ENCODE measurements at places on chromosomes 11 and 22. TPM values are rescaled to one million over a fixed set of nuclear protein-coding genes. Genes with fewer than 3 reads are reported as not detected.

- H3K27ac ChIP-seq, result no peak overlapping the region
- no peaks in the 10 kb centered on the region for H3K4me1 ChIP-seq
- H3K27me3 ChIP-seq, result no peaks in the 10 kb centered on the region
- H3K36me3 ChIP-seq, result no peaks in the 10 kb centered on the region
Measured at GRCh38 chr11:123233280-123233974, 38.4 kb upstream of the CLMP start.

GRCh38 chr22:17772249-17772957, 1.9 kb downstream of the BID start:
- H3K36me3 ChIP-seq, result peaks cover 23% of the 10 kb centered on the region
- no peak overlapping the region for H3K4me3 ChIP-seq
- H3K4me1 ChIP-seq, result peaks cover 59% of the 10 kb centered on the region

DNA sequence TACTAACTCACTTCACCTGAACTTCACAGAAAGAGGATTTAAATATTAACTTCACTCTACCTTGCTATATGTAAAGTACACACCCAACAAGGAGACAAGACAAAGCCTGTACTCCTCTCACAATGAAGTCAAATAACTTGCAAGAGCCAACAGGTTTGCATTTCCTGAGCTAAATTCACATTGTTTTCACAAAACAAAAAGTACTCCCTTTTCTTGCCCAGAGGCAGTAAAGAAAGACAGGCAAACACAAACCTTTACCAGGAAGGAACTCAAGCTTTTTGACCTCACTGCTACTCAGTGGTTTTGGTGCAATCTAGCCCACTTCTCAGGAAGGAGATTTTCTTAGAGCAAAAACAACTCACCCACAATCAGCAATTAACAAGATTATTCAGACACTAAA, 15.7 kb downstream of the USP28 start:
- H3K4me3 ChIP-seq, result no peak overlapping the region
- peaks cover under 1% of the 10 kb centered on the region for H3K36me3 ChIP-seq
- H3K27me3 ChIP-seq, result no peaks in the 10 kb centered on the region
- H3K27ac ChIP-seq, result no peak overlapping the region
- H3K4me1 ChIP-seq, result no peaks in the 10 kb centered on the region
- no peak for DNase-seq

- peaks cover 5% of the 10 kb centered on the region for H3K36me3 ChIP-seq
- no peaks in the 10 kb centered on the region for H3K4me1 ChIP-seq
- no peak overlapping the region for H3K4me3 ChIP-seq
- H3K27me3 ChIP-seq, result no peaks in the 10 kb centered on the region
Measured at GRCh38 chr11:86035164-86035563, 33.7 kb downstream of the PICALM start.

- H3K27me3 ChIP-seq, result no peaks in the 10 kb centered on the region
- no peaks in the 10 kb centered on the region for H3K36me3 ChIP-seq
- DNase-seq, result no peak
- H3K27ac ChIP-seq, result no peak overlapping the region
- H3K4me1 ChIP-seq, result peaks cover 5% of the 10 kb centered on the region
Measured at GRCh38 chr11:108985945-108986279, 321.0 kb downstream of the DDX10 start.

GRCh38 chr22:47591709-47592108, 829.3 kb downstream of the TBC1D22A start:
- DNase-seq, result no peak
- H3K4me1 ChIP-seq, result no peaks in the 10 kb centered on the region
- no peaks in the 10 kb centered on the region for H3K27me3 ChIP-seq
- no peak overlapping the region for H3K27ac ChIP-seq
- H3K36me3 ChIP-seq, result no peaks in the 10 kb centered on the region

GRCh38 chr22:36180038-36180880, 19.7 kb upstream of the APOL3 start:
- no peak overlapping the region for H3K4me3 ChIP-seq
- no peak overlapping the region for H3K27ac ChIP-seq
- H3K27me3 ChIP-seq, result no peaks in the 10 kb centered on the region
- DNase-seq, result no peak
- H3K4me1 ChIP-seq, result peaks cover 7% of the 10 kb centered on the region
- H3K36me3 ChIP-seq, result no peaks in the 10 kb centered on the region

DNA sequence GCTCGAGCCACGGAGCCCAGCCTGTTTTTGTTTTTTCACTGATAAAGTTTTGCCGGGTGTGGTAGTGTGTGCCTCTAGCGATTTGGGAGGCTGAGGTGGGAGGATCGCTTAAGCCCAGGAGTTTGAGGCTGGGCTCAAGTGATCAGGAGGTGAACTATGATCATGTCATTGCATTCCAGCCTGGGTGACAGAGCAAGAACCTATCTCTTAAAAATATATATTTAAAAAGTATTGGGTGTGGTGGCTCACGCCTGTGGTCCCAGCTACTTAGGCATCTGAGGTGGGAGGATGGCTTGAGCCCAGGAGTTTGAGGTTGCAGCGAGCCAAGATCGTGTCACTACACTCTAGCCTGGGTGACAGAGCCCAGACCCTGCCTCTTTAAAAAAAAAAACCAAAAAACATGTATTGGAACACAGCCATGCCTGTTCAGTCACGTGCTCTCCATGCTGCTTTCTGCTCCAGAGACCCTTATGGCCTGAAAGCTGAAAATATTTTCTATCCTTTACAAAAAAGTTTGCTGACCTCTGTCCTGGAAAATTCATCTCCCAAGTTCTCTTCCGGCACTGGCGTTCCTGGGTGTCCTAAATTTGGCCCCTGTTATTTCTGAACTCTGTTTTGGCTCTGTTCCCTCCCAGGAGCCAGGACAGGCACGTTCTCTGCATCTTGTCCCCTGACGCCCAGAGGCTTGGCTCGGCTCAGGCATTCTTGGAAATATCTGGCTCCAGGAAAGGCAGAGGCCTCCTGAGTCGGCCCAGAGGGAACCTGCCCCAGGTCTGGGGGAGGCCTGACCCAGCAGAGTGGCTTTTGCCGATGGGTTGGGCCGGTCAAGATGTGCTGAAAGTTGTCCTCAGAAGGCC, 61.3 kb upstream of the PPP6R3 start:
- no peak for DNase-seq
- H3K27me3 ChIP-seq, result no peaks in the 10 kb centered on the region
- H3K27ac ChIP-seq, result peak overlapping the region; percentile 71
- H3K4me3 ChIP-seq, result no peak overlapping the region
- peaks cover 61% of the 10 kb centered on the region for H3K36me3 ChIP-seq
- peaks cover 47% of the 10 kb centered on the region for H3K4me1 ChIP-seq

- peak; percentile 57 for DNase-seq
- H3K36me3 ChIP-seq, result peaks cover 8% of the 10 kb centered on the region
- peaks cover 24% of the 10 kb centered on the region for H3K4me1 ChIP-seq
- H3K4me3 ChIP-seq, result no peak overlapping the region
- H3K27ac ChIP-seq, result no peak overlapping the region
- no peaks in the 10 kb centered on the region for H3K27me3 ChIP-seq
Measured at GRCh38 chr22:46829941-46830715, 67.7 kb downstream of the TBC1D22A start.

GRCh38 chr11:120500414-120501071, 11.0 kb upstream of the GRIK4 start:
- H3K4me3 ChIP-seq, result no peak overlapping the region
- no peak for DNase-seq
- no peaks in the 10 kb centered on the region for H3K36me3 ChIP-seq
- no peak overlapping the region for H3K27ac ChIP-seq

DNA sequence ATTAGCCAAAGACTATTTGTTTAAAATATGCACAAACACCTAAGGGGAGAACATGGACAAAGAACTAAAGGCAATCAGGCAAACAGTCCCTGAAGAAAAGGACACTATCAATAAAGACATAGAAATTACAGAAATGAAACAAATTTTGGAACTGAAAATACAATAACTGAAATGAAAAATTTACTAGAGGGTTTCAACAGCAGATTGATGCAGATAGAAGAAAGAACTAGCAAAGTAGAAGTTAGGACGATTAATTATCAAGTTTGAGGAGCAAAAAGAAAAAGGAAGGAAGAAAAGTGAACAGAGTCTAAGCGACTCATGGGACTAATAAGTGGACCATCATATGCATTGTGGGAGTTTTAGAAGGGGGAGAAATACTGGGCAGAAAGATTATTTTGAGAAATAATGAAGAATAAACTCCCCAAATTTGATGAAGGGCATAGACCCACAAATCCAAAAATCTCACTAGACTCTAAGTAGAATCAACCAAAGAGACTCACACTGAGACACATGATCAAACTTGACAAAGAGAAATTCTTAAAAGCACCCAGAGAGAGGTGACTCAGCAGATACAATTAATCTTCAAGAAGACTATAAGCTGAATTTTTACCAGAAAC, 62.9 kb downstream of the JAM3 start:
- H3K4me3 ChIP-seq, result no peak overlapping the region
- H3K27me3 ChIP-seq, result no peaks in the 10 kb centered on the region
- no peak for DNase-seq
- no peaks in the 10 kb centered on the region for H3K4me1 ChIP-seq

DNA sequence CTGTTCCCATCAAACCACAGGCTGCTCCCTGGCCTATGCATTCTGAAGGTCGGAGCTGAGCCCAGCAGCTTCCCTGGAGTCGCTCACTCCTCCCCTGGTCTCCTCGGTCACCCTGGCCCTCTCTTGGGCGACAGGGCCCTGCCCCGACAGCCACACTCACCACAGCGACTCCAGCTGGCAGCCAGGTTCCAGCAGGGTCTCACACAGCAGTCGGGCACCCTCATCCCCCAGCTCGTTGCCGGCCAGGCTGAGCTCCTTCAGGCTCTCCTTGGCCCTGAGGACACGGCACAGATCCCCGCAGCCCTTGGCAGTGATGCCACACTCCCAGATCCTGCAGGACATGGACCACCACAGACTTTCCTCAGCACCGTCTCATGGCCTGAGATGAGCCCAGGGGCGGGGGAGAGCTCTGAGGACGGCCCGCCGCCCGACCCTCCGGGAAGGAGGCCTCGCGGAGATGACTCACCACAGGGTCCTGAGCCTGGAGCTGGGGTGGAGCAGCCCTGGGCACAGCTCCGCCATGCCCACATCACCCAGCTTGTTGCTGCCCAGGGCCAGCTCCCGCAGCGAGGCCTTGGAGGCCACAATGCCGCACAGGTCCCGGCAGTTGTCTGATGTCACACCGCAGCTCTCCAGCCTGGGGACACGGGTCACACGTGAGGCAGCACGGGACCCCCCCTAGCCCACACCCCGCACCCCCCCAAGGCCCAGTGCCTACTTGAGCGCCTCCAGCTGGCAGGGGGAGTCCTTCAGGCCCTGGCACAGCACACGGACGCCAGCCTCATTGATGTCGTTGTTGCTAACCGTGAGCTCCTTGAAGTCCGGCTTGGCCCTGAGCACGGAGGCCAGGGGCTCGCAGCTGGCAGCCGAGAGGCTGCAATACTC, 8.5 kb downstream of the RNH1 start:
- DNase-seq, result no peak
- H3K4me3 ChIP-seq, result no peak overlapping the region
- H3K36me3 ChIP-seq, result peaks cover 95% of the 10 kb centered on the region
- H3K27me3 ChIP-seq, result no peaks in the 10 kb centered on the region
- H3K4me1 ChIP-seq, result peaks cover 9% of the 10 kb centered on the region
- H3K27ac ChIP-seq, result no peak overlapping the region

- peak; percentile 89 for DNase-seq
- peaks cover 6% of the 10 kb centered on the region for H3K27me3 ChIP-seq
- H3K4me1 ChIP-seq, result peaks cover 42% of the 10 kb centered on the region
- no peaks in the 10 kb centered on the region for H3K36me3 ChIP-seq
- peak overlapping the region; percentile 73 for H3K4me3 ChIP-seq
- H3K27ac ChIP-seq, result peak overlapping the region; percentile 92
Measured at GRCh38 chr11:92226331-92227229, 2.0 kb downstream of the FAT3 start.

- no peak overlapping the region for H3K27ac ChIP-seq
- H3K27me3 ChIP-seq, result no peaks in the 10 kb centered on the region
- no peaks in the 10 kb centered on the region for H3K4me1 ChIP-seq
- no peak overlapping the region for H3K4me3 ChIP-seq
- H3K36me3 ChIP-seq, result no peaks in the 10 kb centered on the region
Measured at GRCh38 chr11:86869966-86870570, 69.7 kb downstream of the PRSS23 start.

- H3K27me3 ChIP-seq, result no peaks in the 10 kb centered on the region
- no peaks in the 10 kb centered on the region for H3K36me3 ChIP-seq
- no peaks in the 10 kb centered on the region for H3K4me1 ChIP-seq
- no peak overlapping the region for H3K27ac ChIP-seq
Measured at GRCh38 chr11:104522650-104523049, 358.7 kb upstream of the PDGFD start.

GRCh38 chr11:117861151-117862018, 15.1 kb downstream of the FXYD6 start:
- H3K36me3 ChIP-seq, result peaks cover 7% of the 10 kb centered on the region
- H3K27ac ChIP-seq, result peak overlapping the region; percentile 74
- no peak for DNase-seq
- H3K4me1 ChIP-seq, result peaks cover 67% of the 10 kb centered on the region
- no peaks in the 10 kb centered on the region for H3K27me3 ChIP-seq

GRCh38 chr22:42257386-42257785, 13.1 kb downstream of the TCF20 start:
- no peaks in the 10 kb centered on the region for H3K4me1 ChIP-seq
- no peak for DNase-seq
- H3K27ac ChIP-seq, result no peak overlapping the region
- no peaks in the 10 kb centered on the region for H3K36me3 ChIP-seq

- no peaks in the 10 kb centered on the region for H3K27me3 ChIP-seq
- H3K27ac ChIP-seq, result no peak overlapping the region
- H3K4me1 ChIP-seq, result no peaks in the 10 kb centered on the region
- DNase-seq, result no peak
Measured at GRCh38 chr11:96620464-96621044, 230.7 kb downstream of the JRKL start.

DNA sequence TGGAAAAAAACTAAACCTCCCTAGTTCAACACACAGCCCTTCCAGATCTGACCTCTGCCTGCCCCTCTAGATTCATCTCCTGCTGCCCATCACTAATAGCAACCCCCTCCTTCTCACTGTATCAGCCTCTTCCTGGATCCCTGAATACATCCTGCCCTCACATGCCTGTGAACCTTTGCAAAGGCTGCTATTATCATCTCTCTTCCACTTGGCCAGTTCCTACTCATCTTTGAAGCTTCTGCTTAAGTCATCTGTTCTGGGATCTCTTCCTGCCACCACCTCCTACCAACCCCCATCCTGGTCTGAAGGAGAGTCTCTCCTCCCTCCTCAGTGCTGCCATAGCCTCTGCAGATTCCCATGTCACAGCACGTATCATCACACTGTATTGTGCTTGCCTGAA, 38.0 kb upstream of the AMOTL1 start:
- peaks cover 2% of the 10 kb centered on the region for H3K27me3 ChIP-seq
- H3K27ac ChIP-seq, result no peak overlapping the region
- no peak for DNase-seq
- H3K36me3 ChIP-seq, result no peaks in the 10 kb centered on the region

- no peak for DNase-seq
- peaks cover 7% of the 10 kb centered on the region for H3K4me1 ChIP-seq
Measured at GRCh38 chr11:117010808-117011540, 87.3 kb downstream of the SIK3 start.

- peaks cover 2% of the 10 kb centered on the region for H3K27me3 ChIP-seq
- H3K4me3 ChIP-seq, result no peak overlapping the region
- no peaks in the 10 kb centered on the region for H3K36me3 ChIP-seq
- no peak overlapping the region for H3K27ac ChIP-seq
- DNase-seq, result peak; percentile 72
Measured at GRCh38 chr11:116062490-116063171, 558.4 kb upstream of the CADM1 start.

The SLC36A4 gene
- total RNA-seq, result 34.0 TPM

The OR5D18 gene
- total RNA-seq, result not detected

The EPS8L2 gene
- total RNA-seq, result 4.5 TPM

The MIOX gene
- total RNA-seq, result not detected

The KREMEN1 gene
- total RNA-seq, result 12.7 TPM

The LDLRAD3 gene
- total RNA-seq, result 25.6 TPM

The ART1 gene
- not detected for total RNA-seq

The TEX54 gene
- not detected for total RNA-seq

The NAV2 gene
- 23.4 TPM for total RNA-seq

The NRIP3 gene
- total RNA-seq, result 9.9 TPM

The GGTLC3 gene
- total RNA-seq, result not detected

The DLG2 gene
- 111 TPM for total RNA-seq

The TXN2 gene
- total RNA-seq, result 22.0 TPM

The DDX10 gene
- total RNA-seq, result 26.5 TPM

The PACS1 gene
- 29.9 TPM for total RNA-seq

The SEC14L6 gene
- 3.1 TPM for total RNA-seq

The BIK gene
- 0.79 TPM for total RNA-seq

All from spinal cord (tissue), 10 donors.